Right renal cortex interstitium (tissue), 3 donors: ENCODE measurements at places on chromosomes 3 and 15. TPM values are rescaled to one million over a fixed set of nuclear protein-coding genes. Genes with fewer than 3 reads are reported as not detected.

DNA sequence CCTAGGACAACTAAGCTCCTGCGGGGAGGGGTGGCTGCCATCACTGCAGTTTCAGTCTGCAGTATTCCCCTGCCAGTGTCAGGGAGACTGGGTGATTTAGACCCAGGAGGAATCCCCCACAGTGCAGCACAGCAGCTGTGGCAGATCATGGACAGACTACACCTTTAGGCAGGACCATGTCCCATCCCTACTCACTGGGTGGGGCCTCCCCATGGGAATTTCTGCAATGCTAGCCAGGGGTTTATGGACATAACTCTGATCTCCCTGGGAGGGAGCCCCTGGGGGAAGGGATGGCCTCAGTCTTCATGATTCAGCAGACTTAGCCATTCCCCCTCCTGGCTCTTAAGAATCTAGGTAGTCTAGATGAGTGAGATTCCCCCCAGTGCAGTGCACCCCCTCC, 130.1 kb upstream of the STAC start:
- DNase-seq: no peak

DNA sequence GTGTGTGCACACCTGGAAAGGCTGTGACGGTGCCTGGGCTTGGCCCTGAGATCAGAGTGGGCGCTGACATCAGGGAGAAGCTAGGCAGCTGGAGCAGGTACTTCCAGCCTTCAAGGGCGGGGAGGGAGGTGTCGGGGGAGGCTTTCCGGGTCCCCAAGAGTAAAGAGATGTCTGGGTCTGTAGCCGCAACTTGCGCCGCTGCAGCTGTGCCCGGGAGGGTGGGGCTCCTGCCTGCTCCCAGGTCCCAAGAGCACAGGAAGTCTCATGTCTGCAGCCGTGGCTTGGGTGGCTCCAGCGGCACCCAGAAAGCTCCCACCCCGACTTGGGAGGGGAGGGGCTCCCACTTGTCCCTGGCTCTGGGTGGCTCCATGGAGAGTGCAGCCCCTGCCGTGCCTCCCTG, 103.2 kb upstream of the BNIP2 start:
- no peak for DNase-seq

The SEMA6D gene
- 31.9 TPM for polyA plus RNA-seq

DNA sequence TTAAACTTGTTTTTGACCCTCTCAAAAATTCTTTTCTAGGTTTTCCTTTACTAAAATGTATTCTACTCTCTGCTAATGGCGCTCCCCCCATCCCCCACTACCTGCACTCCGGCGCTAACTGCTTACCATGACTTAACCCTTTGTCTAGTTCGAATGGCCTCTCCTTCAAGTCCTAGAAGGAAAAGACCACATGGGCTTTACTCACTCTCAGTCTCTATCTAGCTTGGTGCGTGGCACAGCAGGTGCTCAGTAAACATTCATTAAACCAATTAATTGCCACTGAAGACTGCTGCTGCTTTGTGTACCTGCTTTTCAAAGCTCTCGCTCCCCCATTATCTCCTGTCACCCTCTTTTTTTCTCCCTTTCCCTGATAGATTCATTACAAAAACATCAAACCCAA, 457.7 kb upstream of the THRB start:
- no peak for DNase-seq

DNA sequence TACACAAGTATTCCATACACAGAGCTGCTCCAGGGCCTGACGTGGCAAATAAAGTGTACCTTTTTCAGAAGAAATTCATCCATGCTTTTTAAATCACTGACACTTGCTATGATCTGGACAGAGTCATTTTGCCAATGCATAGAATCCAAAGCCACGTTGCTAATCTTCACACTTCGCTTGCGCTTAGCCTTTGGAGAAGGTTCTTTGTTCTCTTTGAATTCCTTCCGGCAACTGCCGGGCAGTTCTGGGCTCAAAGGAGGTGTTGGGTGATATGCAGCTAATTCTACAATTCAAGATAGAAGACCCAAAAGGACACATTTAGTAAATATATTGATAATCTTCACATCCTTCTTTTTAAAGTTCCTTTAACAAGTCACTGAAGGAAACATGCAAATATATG, 69.9 kb downstream of the NR2E3 start:
- no peak for DNase-seq

DNA sequence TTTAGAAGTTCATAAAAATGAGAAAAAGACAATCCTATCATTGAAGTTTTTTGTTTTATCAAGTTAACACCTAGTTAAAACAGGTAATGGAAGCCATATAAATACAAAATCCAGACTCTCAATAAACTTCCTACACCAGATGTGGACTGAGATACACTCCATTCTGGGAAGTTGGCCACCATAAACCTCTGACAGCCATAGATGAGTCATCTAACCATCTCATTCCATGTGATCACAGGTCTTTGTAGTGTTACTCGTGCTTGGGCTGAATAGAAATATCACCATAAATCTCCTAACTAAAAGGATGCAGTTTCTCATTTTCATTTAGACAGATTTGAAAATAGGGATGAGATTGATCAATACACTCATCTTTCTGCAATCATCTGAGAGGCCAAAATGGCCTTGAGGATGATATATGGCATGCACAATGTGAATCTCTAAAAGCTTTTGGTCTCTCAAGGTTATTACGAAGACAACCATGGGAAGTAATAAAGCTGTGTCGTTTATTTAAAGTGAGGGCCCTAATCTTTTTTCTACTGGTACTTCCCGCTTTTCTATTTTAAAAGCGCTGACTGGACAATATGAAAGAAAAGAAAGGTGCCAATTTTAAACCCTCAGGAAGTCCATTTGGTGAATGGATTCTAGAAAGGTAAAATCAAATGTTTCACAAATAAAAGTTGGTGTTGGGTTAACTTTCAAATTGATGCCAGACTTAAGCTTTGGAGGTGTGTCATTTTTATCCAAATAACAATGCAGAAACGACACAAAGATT, 155.5 kb downstream of the POLR2M start:
- no peak for DNase-seq

The ARPIN gene
- polyA plus RNA-seq: 28.5 TPM

The NIT2 gene
- 131 TPM for polyA plus RNA-seq

DNA sequence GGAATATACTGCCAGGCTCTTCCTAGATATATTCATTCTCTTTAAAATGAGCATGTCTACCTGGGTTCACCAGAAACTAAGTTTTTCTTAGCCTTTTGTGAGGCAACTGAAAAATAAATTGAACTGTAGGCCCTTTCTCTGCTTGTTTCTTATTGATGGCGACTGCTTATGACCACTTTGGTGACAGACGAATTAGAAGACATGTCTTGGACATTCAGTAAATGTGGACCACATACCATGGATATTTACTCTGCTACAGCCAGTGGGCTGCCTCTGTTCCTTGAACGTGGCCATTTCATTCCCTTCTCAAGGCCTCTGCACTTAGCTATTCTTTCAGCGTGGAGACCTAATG, 603 bp upstream of the SELENOK start:
- no peak for DNase-seq

The GOLGA6L4 gene
- polyA plus RNA-seq: 11.5 TPM

GRCh38 chr3:115667738-115668065, 44.4 kb downstream of the GAP43 start:
- DNase-seq: no peak

The TTC23 gene
- polyA plus RNA-seq: 34.0 TPM

The GP5 gene
- 0.72 TPM for polyA plus RNA-seq

GRCh38 chr15:47037003-47037402, 680.3 kb upstream of the SEMA6D start:
- DNase-seq: no peak
